ENCODE measurements at places on chromosomes 13 and 19. TPM values are rescaled to one million over a fixed set of nuclear protein-coding genes. Genes with fewer than 3 reads are reported as not detected.

ZNF420 gene
- total RNA-seq, result 13.3 TPM

SLC46A3 gene
- 5.5 TPM for total RNA-seq

GRCh38 chr13:57716295-57716694 is 84.8 kb downstream of the PCDH17 start:
- H3K36me3 ChIP-seq, result no peaks in the 10 kb centered on the region
- H3K4me1 ChIP-seq, result no peaks in the 10 kb centered on the region
- H3K4me3 ChIP-seq, result no peak overlapping the region
- no peak overlapping the region for H3K27ac ChIP-seq
- DNase-seq, result no peak

DNA sequence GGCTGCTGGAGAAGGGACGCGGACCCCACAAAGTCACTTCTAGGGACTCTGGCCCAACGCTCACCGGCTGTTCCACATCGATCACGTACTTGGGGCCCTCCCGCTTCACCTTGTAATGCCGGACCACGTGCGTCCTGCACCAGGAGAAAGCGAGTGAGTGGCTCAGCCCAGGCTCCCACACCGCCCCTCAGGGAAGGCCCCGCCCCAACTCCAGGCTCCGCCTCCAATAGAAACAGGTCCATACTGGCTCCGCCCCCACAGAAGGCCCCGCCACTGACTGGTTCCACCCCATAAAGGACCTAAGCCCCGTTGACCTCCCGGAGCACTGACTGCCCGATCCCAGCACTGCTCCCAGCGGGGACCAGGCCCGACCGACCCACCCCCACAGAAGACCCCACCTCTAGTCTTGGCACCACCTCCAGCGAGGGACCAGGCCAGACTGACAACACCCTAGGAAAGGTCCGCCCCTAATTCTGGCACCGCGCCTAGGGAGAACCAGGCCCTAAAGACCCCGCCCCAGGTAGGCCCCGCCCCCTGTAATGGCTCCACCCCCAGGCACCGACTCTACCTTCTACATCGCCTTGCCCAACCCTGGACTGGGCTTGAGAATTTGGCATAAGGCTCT is 11.3 kb downstream of the STAP2 start:
- no peaks in the 10 kb centered on the region for H3K36me3 ChIP-seq
- H3K4me3 ChIP-seq, result peak overlapping the region; percentile 85
- peaks cover 4% of the 10 kb centered on the region for H3K27me3 ChIP-seq
- H3K4me1 ChIP-seq, result no peaks in the 10 kb centered on the region
- peak overlapping the region; percentile 83 for H3K27ac ChIP-seq

DNA sequence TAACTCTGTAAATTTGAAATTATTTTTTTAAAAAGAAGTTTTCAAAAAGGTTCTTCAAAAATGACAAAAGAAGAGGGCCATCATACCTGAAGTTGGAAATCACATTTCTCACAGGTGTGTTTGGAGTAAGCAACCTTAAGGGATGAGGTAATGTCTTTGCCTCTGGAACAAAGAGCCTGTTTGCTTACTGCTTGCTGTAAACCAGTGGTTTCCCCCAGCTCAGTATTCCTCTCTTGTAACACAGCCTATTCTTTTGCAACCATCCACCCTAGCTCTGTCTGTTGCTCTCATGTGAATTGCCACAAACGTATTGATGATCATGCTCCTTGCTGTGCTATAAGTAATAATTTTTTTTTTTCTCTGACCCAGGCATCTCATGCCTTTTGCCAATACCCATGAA is 38.1 kb downstream of the UCHL3 start:
- DNase-seq, result no peak
- no peaks in the 10 kb centered on the region for H3K27me3 ChIP-seq
- no peak overlapping the region for H3K27ac ChIP-seq
- H3K4me1 ChIP-seq, result no peaks in the 10 kb centered on the region

- H3K4me3 ChIP-seq, result no peak overlapping the region
- H3K36me3 ChIP-seq, result no peaks in the 10 kb centered on the region
- H3K27ac ChIP-seq, result no peak overlapping the region
- no peaks in the 10 kb centered on the region for H3K27me3 ChIP-seq
These were observed 1973.3 kb downstream of the OLFM4 start for GRCh38 chr13:55001881-55002280.

GRCh38 chr13:29664591-29664990 is 69.1 kb upstream of the SLC7A1 start:
- peaks cover 15% of the 10 kb centered on the region for H3K27me3 ChIP-seq
- no peaks in the 10 kb centered on the region for H3K4me1 ChIP-seq
- no peak overlapping the region for H3K4me3 ChIP-seq
- no peak for DNase-seq
- H3K36me3 ChIP-seq, result no peaks in the 10 kb centered on the region

PRDX2 gene
- total RNA-seq, result 416 TPM

DNA sequence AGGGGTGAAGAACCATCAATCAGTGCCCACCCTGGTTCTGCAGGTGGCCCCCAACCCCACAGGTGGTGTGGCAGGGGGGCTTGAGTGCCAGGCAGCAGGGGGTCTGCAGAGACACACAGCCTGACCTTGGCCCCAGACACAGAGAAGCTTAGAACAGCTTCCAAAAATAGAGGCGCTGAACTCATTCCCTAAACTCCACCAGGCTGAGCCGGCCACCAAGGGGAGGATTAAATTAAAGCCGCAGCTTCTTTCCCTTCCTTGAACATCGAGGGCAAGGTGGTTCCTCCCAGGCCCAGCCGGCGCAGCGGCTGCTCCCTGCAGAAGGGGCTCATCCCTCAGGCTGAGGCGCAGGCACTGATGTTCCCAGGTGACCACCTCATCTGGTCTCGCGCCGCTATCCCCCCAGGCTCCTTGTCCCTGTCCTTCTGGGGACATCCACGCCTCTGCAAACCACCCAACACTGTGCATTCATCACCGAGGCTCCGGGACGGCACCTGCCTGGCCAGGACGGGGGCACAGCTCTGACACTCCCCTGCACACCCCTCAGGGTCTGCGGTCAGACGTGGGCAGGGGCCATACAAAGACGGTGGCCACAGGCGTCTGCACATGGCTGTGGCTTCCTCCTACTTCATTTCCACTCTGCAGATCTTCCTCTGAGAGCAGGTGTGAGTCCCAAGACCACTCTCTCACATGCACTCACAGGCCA is 30.9 kb downstream of the LAMP1 start:
- peaks cover 8% of the 10 kb centered on the region for H3K36me3 ChIP-seq
- H3K4me3 ChIP-seq, result no peak overlapping the region
- no peak overlapping the region for H3K27ac ChIP-seq
- no peak for DNase-seq
- no peaks in the 10 kb centered on the region for H3K27me3 ChIP-seq
- H3K4me1 ChIP-seq, result peaks cover 5% of the 10 kb centered on the region

R3HDM4 gene
- total RNA-seq, result 48.8 TPM

TEX26 gene
- not detected for total RNA-seq

DNA sequence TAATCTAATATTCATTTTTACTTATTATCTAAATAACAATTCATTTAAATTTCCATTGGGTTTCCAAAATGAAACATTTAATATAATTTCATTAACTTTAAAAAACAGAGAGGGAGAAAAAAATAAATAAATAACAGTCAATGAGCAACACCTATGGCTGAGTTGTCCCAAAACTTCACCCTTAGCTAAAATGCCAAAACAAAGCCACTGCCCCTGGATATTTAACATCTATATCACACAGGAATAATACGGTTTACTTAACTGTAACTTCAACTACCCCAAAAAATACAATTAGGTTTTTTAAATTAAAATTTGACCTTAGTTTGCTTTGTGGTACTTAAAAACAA is 541 bp downstream of the ELF1 start:
- peak overlapping the region; percentile 97 for H3K27ac ChIP-seq
- no peaks in the 10 kb centered on the region for H3K36me3 ChIP-seq
- H3K4me3 ChIP-seq, result peak overlapping the region; percentile 86
- peaks cover 29% of the 10 kb centered on the region for H3K4me1 ChIP-seq
- DNase-seq, result no peak

Data from type B pancreatic cell (in vitro differentiated cells).